ENCODE measurements at places on chromosomes 1 and 21. TPM values are rescaled to one million over a fixed set of nuclear protein-coding genes. Genes with fewer than 3 reads are reported as not detected.

The MARK1 gene
- total RNA-seq, result 0.78 TPM

The GFI1 gene
- total RNA-seq, result 0.10 TPM

The DIPK1A gene
- 9.4 TPM for total RNA-seq

The PCP4L1 gene
- total RNA-seq, result not detected

The TDRD10 gene
- 0.37 TPM for total RNA-seq

The CSF3R gene
- total RNA-seq, result not detected

The RHEX gene
- total RNA-seq, result not detected

The EIF2D gene
- total RNA-seq, result 38.3 TPM

The BARHL2 gene
- total RNA-seq, result not detected

The CFAP57 gene
- total RNA-seq, result 0.50 TPM

The SFN gene
- total RNA-seq, result not detected

The OR2G2 gene
- total RNA-seq, result not detected

The MPZ gene
- 0.44 TPM for total RNA-seq

The UBL4B gene
- total RNA-seq, result not detected

The ADAMTS5 gene
- 8.4 TPM for total RNA-seq

The UBE4B gene
- total RNA-seq, result 48.7 TPM

The ADGRL4 gene
- total RNA-seq, result 25.9 TPM

The LRRC8C gene
- total RNA-seq, result 4.3 TPM

The PLA2G5 gene
- 6.5 TPM for total RNA-seq

Data from cardiac ventricle fibroblast (primary cell).